ENCODE measurements at places on chromosomes 3 and 15.

- no peak for DNase-seq
These were observed 10.0 kb downstream of the UBR1 start for GRCh38 chr15:43095708-43096347.

- DNase-seq = no peak
These were observed 30.2 kb downstream of the NCEH1 start for GRCh38 chr3:172680684-172681083.

GRCh38 chr15:44541282-44541958 lies 4.5 kb downstream of the EIF3J start:
- DNase-seq = no peak

DNA sequence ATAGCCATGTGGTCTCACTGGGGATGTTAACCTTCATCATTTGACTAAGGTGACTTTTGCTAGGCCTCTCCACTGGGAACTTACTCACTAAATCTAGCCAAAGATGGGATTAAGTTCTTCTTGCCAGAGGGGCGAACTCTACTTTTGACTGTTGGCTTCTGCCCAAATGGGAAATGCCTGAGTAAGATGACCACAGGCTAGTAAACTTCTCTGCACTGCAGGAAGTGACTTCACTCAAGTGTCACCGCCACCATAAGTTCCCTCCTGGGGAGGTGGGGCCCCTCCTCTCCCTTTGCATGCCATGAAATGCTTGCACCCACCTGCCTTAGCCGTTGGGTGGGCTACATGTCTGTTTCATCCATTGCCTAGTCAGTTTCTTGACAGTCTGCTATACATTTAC lies 388.3 kb downstream of the FEZF2 start:
- DNase-seq = no peak

DNA sequence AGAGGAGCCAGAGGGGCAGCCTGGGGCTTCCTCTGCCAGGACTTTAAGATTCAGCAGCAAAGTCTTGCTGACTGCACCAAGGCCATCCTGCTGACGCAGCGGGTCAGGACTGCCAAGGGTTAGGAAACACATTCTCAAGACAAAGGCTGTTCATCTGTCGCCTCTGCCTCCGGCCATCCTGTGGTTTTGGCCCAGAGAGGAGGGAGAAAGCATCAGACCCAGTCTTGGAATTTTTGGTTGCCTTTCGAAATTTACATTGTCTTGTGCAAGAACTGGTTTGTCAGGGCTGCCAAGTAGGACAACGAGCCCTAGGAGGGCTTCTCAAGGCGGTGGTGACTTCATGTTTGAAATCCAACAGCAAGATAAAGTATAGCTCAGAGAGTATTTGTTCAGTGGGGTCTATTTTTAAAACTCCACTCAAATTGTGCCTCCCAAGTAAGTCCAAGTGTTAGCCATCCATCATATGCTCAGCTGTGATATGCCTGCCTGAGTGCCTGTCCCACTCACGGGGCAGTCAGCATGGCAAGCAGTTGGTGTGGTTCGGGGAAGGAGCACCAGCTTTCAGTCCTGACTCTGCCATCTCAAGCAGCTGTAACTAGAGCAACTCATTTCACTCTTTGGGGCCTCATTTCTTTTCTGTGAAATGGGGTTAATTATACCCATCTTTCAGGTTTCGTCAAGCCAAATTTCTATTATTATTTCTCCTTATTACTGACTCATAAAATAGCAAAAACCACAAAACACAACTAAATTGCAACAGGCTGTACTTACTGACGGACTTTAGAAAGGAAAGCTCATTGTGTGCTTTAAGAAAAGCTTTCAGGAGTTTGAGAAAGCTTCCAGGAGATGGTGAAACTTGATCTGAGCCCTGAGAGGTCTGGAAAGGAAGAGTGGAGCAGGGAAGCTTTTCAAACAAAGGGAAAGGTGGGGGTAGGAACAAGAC lies 42.4 kb upstream of the RHO start:
- DNase-seq = no peak

DNA sequence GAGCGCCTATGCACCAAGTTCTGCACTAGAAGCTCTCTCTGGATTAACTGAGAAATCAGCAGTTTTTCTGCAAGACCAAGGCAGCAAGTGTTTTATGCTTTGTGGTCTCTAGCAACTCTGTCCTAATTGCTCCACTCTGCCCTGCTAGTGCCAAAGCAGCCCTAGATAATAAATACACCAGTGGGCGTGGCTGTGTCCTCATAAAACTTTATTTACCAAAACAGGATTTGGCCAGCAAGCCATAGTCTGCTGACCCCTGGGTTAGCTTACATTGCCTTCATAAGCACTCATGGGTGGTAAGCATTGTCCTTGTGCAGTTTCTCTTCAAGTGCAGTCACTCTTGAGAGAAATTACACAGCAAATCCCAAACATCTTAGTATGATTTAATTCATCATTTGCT lies 30.7 kb upstream of the SLC24A5 start:
- DNase-seq = no peak

DNA sequence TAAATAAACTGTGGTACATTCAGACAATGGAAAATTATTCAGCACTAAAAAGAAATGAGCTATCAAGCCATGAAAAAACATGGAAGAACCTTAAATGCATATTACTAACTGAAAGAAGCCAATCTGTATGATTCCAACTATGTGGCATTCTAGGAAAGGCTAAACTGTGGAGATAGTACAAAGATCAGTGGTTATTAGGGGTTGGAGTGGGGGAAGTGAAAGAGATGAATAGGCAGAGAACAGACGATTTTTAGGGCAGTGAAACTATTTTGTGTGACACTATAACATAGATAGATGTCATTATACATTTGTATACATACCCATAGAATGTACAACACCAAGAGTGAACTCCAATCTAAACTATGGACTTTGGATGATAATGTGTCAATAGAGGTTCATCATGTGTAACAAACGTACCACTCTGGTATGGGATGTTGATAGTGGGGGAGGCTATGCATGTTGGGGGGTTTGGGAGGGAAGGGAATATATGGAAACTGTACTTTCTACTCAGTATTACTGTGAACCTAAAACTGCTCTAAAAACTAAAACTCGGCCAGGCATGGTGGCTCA lies 29.0 kb downstream of the RAB27A start:
- no peak for DNase-seq

- no peak for DNase-seq
These were observed 440.9 kb downstream of the FOXP1 start for GRCh38 chr3:71142441-71143161.

- no peak for DNase-seq
These were observed 22.9 kb upstream of the PRICKLE2 start for GRCh38 chr3:64247991-64248646.

- DNase-seq = no peak
These were observed 90.4 kb downstream of the SRGAP3 start for GRCh38 chr3:9158865-9159630.

DNA sequence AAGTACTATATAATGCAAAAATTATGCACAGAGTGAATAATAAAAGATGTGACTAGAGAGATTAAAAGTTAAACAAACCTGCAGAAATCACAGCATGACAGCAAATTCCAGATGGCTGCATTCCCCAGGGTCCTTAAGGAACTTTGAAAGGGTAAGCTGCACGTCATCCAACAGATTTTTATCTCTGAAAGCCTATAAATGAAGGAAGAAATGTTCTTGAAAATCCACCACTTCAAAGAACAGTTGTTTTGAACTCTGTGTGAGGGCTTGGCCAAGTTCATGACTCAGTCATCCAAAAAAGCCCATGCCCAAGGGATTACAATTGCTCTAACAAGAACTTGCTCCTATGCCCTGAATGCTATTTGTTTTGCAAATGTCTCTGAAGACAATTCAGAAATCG lies 603.6 kb downstream of the PLOD2 start:
- DNase-seq = no peak
